ENCODE measurements at places on chromosomes 4 and X.

GRCh38 chr4:75235359-75235951 is 278.7 kb downstream of the RCHY1 start:
- no peak for DNase-seq

DNA sequence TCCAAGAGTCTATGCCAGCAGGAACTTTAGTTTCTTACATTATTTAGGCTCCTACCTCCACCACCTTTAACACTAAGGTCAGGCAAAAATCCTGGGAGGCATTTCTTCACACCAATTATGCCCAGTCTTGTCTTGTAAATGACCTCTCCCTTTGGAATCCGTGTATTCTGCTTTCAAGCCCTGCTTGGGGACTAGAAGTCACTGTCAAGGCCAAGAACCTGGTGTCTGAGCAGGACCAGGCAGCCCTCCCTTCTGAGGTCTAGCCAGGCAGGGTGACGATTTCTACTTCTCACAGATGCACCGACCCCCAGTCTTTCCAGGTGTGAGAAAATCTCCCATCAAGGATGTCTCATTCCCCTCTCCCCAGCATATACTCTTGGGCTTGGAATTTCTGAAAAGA is 82.7 kb upstream of the C1QTNF7 start:
- DNase-seq, result no peak

- no peak for DNase-seq
Observed at GRCh38 chr4:138707746-138708677, 307.6 kb upstream of the NOCT start.

- no peak for DNase-seq
Observed at GRCh38 chr4:85607624-85608023, 132.7 kb downstream of the ARHGAP24 start.

- no peak for DNase-seq
Observed at GRCh38 chrX:51760657-51761056, 17.4 kb downstream of the GSPT2 start.

DNA sequence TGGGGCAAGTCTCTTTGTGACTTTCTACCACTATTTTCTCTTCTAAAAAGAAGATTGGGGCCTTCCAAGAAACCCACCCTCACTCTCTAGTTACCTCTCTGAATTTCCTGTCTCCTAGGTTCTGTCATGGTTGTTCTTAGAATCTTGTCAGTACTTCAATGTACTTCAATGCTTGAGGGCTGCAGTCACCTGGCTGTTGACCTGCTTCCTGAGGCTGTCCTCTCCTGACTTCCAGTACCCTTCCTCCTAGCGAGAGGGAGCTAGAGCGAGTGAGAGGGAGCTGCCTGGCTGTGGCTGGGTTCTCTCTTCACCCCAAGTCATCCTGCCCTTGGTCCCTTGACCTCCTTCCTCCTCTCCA is 17.7 kb downstream of the CD99L2 start:
- DNase-seq, result no peak
